ENCODE measurements at places on chromosomes 6 and 20. TPM values are rescaled to one million over a fixed set of nuclear protein-coding genes. Genes with fewer than 3 reads are reported as not detected.

GRCh38 chr6:159790956-159791598 is 810 bp downstream of the MRPL18 start:
- DNase-seq: peak; percentile 6

DNA sequence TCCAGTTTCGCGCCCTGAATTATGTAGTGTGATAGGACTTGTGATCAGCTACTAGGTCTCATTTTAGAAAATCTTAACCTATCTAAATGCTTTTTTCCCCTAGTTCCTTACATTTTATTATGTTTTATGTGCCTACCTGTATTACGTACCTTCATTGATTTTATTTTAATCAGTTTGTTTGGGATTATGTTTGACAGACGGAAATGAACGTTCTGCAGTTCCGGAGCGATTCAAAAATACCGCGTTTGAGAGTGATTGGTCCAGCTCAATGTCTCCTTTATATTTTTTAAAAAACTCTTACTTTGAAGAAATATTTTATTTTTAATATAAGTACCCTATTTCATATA is 114.3 kb upstream of the BTN3A2 start:
- DNase-seq: peak; percentile 53

- no peak for DNase-seq
These were observed 15.0 kb upstream of the PRIM2 start for GRCh38 chr6:57302477-57302876.

- no peak for DNase-seq
These were observed 113.3 kb downstream of the JPH2 start for GRCh38 chr20:44073675-44074071.

- peak; percentile 39 for DNase-seq
These were observed 26.1 kb upstream of the PYGB start for GRCh38 chr20:25221592-25222460.

- DNase-seq: no peak
These were observed 96.1 kb downstream of the NUS1 start for GRCh38 chr6:117771403-117771802.

DNA sequence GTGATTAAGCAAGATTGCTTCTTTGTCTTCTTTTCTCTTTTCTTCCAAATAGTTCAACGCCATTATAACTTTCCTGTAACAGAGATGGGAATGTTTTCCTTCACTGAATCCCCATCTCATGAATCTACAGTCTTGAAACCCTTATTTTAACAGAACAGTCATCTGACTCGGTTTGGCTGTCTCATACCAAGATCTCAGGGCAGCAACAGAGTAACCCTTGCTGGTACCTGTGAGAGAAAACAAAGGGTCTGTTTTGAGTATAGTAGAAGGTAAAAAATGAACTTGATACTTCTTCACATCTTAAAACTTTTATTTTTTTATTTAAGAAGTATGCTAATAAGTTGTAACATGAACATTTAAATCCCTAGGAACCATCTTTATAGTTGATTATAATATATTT is 19.6 kb upstream of the DSE start:
- no peak for DNase-seq

DNA sequence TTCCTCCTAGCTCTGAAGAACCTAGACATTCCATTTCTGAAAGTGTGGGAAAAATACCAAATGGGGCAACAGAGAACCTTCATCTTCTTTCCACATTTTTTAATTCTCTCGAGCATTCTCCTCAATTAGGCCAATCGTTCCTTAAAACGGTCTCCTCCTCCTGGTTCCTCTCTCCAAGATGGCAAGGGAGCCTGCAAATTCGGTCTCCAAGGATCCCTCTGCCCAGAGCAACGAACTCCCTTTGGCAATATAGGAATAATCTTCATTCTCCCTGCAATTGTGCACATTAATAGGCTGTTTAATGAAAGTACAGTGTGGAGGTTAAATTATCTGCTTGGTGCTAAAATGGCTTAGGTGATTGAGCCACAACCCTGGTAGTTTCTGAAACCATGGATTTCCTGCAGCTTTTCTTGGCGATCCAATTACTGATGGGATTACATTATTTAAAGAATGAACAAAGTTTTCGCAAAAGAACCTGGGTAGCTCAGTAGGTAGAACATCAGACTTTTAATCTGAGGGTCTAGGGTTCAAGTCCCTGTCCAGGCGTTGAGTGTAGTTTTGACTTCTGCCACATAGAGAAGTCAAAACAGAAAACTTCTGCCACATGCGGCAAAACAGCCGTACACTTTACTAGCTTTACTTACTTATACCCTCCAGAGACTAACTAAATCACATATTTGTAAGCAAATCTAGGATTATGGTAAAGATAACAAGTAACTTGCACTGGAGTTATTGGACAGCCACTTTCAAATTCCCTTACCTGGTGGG is 102.9 kb upstream of the ZNF184 start:
- no peak for DNase-seq

DNA sequence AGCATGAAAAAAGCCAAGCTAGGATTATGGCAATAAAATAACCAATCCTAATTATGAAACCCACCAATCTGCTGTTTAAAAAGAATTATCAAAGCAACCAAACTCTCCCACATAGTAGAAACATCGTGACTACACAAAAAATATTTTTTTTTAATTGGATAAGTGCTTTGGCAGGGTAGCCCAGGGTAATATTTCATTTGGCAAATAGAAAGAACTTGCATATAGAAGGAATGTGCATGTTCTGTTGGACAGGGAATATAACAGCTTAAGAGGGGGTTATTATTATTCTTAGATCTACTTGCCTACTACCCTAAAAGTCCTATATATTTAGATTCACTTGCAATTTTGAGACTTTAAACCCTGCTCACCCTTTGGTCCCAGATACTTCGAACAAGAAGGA is 972 bp downstream of the GSTA3 start:
- no peak for DNase-seq

GRCh38 chr6:135665935-135666334 is 168.4 kb upstream of the AHI1 start:
- no peak for DNase-seq

- DNase-seq: no peak
These were observed 132.6 kb upstream of the RAB32 start for GRCh38 chr6:146410851-146411595.

GRCh38 chr6:158037771-158038170 is 56.1 kb downstream of the SYNJ2 start:
- DNase-seq: no peak

DNA sequence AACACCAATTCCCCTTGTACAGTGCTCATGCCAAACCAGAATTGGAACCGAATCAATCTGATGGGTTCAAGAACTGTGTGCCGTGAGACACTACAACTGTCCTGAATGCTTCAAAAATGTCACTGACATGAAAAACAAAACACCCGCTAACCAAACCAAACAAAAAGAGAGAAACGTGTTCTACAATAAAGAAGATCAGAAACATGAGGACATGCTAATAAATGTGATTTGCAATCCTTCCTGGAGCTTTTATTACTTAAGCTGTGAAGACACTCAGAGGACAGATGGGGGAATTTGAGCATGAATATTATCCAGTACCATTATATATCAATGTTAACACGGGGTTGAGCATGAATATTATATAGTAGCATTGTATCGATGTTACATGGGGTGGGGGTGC is 72.2 kb upstream of the NFATC2 start:
- DNase-seq: no peak

DNA sequence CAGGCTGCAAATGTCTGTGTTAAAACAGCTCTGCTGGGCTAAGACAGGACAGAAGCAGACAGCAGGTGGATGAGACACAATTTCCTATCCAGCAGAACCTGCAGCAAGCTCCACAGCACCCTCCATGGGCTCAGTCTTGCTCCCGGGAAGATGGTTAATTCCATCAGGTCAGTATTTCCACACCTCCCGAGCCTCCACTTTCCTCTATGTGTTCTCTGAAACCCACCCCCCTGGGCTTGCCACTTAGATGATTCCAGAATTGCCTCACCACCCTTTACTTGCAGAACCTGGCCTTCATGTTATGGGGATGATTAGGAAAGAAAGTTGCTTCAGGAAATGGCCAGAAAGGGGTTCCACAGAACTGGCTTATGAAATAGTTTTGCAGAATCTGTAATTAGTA is 43.8 kb downstream of the ERMARD start:
- DNase-seq: no peak

DNA sequence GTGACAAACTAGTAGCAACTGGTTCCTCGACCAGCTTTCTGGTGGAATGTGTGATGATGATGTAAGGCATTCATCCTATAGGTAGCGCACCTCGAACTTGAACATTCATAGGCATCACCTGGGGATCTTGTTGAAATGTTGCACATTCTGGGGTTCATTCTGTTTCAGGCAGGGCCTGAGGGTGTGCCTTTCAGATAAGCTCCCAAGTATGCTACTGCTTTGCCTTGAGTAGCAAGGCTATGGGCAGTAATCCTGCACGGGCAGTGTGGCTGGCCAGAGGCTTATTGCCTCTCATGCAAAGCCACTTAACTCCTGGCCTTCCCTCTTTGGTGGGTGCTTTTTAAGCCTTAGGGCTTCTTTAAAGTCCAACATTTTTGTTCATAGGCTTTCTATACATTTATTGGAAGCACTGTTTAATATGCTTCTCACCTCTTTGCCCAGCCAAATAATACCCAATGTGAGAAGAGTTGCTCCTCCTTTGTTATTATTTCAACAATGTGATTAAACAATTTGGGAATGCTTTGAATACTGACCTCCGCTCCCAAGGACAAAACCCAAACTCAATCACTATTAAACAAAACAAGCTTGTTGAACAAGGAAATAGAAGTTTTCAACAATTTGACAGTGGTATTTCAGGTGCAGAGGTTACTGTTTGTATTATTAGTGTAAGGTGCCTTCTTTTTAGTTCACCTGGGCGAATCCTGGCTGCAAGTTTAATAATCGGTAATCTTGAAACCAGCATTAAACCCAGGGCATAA is 57.5 kb downstream of the JARID2 start:
- DNase-seq: no peak

DNA sequence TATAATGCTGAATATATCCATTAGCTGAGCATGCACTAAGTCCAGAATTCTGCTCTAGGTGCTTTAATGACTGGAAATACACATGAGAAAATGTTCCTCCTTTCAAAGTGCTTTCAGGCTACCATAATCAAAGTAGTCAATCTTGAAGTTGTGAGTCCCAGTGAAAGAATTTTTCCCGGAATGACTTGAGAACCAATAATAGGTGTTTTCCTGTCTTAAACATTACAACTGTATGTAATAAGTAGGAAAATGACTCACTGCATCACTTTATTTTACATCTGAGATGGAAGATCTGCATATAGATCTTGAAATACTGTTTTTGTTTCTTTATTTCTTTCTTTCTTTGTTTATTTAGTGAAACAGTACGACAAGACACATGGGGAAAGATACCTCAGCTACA is 437.4 kb upstream of the JAG1 start:
- no peak for DNase-seq

DNA sequence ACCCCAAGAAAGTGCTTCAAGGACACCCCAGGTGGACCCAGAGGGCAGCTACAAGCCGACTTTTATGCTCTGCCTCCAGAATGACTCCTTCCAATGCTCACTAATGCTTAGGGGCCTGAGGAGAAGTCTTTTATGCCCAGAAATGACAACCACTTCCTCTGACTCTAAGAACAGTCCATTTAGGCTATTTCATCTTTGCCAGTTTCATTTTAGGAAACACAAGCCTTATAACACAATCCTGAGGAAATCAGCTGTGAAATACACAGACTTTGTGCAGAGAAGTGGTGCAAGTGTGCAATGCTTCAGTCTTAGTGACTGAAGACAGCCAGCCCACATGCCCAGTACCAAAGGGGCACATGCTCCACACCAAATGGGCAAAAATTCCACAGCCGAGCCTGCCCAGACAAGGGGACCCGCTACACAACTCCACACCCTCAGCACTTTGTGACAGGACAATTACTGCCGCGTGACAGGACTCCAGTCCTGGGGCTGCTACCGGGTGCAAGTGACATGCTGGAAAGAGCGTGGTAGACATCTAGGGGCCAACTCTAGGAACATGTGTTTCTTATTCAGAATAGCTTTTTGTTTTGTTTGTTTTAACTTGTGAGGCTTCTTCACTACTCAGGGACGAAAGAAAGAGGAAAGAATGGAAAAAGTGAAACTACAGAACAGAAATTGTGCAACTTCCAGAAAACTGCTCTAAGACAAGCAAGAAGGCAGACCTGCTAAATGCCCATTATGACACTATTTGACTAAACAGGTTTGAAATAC is 28.2 kb upstream of the PLAGL1 start:
- no peak for DNase-seq

- no peak for DNase-seq
These were observed 1.0 kb downstream of the POU3F2 start for GRCh38 chr6:98835149-98836024.

GRCh38 chr6:163284151-163284550 is 130.4 kb upstream of the QKI start:
- no peak for DNase-seq

The SSTR4 gene
- not detected for polyA plus RNA-seq

The STMND1 gene
- not detected for polyA plus RNA-seq

The FOXA2 gene
- polyA plus RNA-seq: not detected

The TP53TG5 gene
- not detected for polyA plus RNA-seq

The TPX2 gene
- polyA plus RNA-seq: 1.1 TPM

The ADGB gene
- polyA plus RNA-seq: not detected

The PACSIN1 gene
- 5.6 TPM for polyA plus RNA-seq

The CEP85L gene
- 32.1 TPM for polyA plus RNA-seq

The SCAF8 gene
- polyA plus RNA-seq: 16.2 TPM

The FLRT3 gene
- not detected for polyA plus RNA-seq

The SNAP91 gene
- not detected for polyA plus RNA-seq

The GSTA3 gene
- not detected for polyA plus RNA-seq

The RANBP9 gene
- 6.2 TPM for polyA plus RNA-seq
